ENCODE measurements at places on chromosomes 12 and 14.

- DNase-seq, result no peak
These were observed 798 bp downstream of the CCDC198 start for GRCh38 chr14:57492859-57493258.

- no peak for DNase-seq
These were observed 254.0 kb upstream of the ATP2B1 start for GRCh38 chr12:89962648-89963047.

GRCh38 chr12:64103825-64104740 is 118.0 kb downstream of the KICS2 start:
- no peak for DNase-seq

DNA sequence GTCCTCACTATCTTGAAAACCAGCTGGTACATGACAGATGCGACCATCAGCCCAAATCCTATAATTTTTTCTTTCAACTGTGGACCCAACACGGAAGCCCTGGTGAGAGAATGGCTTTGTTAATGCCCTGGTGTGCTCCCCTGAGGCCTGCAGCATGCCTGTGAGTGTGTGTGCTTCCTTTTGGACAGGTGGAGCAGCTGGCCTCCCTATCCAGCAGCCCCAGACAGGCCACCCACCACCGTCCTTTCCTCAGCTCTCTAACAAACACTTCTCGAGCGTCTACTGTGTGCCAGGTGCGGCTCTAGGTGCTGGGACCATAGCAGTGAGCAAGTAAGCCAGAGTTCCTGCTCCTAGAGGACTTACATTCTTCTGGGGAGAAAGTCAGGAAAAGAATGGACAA is 78.9 kb upstream of the GZMB start:
- DNase-seq, result no peak

GRCh38 chr14:95527387-95528002 is 7.4 kb upstream of the GLRX5 start:
- no peak for DNase-seq

- no peak for DNase-seq
These were observed 145.8 kb downstream of the SLC38A6 start for GRCh38 chr14:61126603-61127498.

DNA sequence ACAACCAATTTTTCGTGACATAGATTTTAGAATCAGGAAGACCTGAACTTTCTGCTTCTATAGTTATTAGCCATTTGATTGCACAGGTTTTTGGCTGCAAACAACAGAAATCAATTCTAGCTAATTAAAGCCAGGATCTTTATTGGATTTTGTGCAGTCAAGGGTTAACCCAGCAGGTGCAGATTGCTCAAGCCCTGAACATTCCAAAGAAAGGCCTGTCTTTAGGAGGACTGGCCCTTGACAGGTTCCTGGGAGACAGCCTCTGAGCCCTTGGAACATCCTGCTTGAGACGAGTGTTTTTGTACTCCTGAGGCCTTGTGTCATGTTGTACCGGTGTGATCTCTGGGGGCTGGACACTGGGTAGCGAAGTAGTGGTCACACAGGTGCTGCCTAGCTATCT is 174.6 kb downstream of the PTCSC3 start:
- DNase-seq, result no peak

GRCh38 chr14:67140556-67140955 is 48.7 kb upstream of the GARIN2 start:
- DNase-seq, result no peak

GRCh38 chr14:87380054-87380453 is 612.9 kb downstream of the GALC start:
- DNase-seq, result no peak

- no peak for DNase-seq
These were observed 8.4 kb upstream of the CALM1 start for GRCh38 chr14:90388437-90388836.

DNA sequence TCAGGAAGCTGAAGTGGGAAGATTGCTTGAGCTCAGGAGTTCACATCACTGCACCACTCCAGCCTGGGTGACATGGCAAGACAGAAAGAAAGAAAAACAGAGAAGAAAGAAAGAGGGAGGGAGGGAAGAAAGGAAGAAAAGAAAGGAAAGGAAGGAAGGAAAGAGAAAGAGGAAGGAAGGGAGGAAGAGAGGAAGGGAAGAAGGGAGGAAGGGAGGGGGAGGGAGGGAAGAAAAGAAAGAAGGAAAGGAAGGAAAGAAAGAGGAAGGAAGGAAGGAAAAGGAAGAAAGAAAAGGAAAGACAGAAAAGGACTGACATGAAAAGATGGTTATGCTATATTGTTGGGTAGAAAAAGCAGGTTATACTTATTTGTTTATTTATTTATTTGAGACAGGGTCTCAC is 3.9 kb downstream of the GLTP start:
- DNase-seq, result no peak

DNA sequence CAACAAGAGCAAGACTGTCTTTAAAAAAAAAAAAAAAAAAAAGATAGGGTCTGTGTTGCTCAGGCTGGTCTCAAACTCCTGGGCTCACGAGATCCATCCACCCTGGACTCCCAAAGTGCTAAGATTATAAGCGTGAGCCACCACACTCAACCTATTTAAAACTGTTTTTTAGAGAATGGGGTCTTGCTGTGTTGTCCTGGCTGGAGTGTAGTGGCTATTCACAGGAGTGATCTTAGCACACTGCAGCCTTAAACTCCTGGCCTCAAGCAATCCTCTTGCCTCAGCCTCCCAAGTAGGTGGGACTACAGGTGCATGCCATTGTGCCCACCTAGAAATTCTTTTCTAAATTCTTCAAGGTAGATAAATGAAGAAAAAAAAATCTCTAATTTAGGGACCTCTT is 7.6 kb downstream of the COQ10A start:
- no peak for DNase-seq

- no peak for DNase-seq
These were observed 171.5 kb downstream of the CHST11 start for GRCh38 chr12:104627990-104628830.

- DNase-seq, result no peak
These were observed 95.1 kb downstream of the NT5DC3 start for GRCh38 chr12:103745962-103746361.

DNA sequence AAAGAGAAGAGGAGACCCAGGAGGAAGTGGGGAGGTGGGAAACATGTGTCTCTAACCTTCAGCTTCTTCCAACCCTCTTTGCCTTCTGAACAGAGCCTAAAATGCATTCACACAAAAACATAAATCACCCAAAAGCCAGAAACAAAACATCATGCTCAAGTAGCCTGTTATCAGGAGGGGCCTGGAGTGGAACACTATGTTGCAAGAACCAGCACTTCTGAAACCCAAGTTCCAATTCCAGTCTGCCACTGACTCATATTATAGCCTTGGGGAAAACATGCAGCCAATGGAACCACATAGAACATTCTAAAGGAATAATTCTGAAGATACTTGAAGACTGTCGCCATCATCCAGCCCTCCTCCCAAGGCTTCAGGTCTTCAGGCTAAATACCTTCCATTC is 169.8 kb upstream of the PLXNC1 start:
- DNase-seq, result no peak

DNA sequence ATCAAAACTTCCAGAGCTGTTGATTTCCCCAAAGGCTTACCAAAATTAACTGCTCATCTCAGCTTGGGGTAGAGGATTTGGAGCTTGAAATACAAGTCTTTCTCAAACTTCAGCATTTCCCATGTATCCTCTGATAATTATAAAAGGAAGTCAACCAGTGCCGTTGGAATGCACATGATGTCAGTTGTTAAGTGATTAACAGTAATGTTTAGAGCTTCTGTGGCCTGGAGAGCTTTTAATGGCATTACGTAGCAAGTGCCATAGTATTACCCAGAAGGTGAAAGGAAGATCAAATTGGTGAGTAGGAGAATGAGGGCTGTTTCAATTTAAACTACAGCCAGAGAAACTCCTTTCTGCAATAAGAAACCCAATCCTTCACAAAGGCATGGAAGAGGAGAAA is 62.5 kb upstream of the PTPRR start:
- DNase-seq, result no peak

- no peak for DNase-seq
These were observed 115.7 kb downstream of the ANO6 start for GRCh38 chr12:45331552-45331951.

DNA sequence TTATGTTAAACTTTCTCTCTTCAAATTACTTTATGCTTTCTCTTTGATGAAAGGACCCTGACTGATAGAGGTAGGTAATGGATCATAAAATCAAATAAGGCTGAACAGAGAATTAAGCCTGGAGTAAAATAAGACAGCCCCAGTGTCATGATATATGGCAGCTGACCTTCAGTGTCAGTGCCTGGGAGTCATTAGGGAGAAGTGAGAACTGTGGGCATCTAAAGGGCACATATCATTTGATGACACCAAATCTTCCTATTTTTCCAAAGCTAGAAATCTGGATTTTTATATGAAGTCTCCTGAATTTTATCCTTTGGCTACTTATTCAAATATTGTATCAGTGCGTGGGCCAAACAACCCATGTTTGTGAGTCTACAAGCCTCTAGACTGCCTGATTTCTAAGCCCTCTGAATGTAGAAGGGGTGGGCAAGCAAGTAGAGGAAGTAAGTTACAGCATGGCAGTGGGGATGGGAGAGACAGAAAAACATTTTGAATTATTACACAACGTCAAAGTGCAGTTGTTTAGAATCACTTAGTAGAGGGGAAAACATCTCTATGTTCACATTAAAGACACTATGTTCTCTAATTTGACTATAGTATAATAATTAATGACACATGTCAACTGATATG is 10.0 kb downstream of the SLC39A9 start:
- DNase-seq, result no peak

- no peak for DNase-seq
These were observed 708.0 kb downstream of the MED13L start for GRCh38 chr12:115569345-115570068.

DNA sequence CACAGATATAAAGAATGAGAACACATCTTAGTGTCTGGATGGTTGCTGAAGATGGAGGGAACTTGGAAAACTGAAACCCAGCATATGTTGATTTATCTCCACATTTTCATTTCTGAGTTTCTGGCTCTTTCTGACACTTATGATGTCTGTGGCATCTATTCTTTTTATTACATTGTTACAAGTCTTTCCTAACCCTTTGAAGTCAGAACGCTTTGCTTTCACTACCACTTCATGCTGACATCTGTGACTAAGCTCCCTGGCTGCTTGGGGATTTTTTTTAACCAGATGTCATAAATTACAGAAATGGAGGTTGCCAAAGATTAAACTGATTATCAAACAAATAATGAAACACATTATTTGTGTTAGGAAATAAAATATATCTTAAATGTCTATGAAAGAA is 188.7 kb downstream of the KITLG start:
- DNase-seq, result no peak

DNA sequence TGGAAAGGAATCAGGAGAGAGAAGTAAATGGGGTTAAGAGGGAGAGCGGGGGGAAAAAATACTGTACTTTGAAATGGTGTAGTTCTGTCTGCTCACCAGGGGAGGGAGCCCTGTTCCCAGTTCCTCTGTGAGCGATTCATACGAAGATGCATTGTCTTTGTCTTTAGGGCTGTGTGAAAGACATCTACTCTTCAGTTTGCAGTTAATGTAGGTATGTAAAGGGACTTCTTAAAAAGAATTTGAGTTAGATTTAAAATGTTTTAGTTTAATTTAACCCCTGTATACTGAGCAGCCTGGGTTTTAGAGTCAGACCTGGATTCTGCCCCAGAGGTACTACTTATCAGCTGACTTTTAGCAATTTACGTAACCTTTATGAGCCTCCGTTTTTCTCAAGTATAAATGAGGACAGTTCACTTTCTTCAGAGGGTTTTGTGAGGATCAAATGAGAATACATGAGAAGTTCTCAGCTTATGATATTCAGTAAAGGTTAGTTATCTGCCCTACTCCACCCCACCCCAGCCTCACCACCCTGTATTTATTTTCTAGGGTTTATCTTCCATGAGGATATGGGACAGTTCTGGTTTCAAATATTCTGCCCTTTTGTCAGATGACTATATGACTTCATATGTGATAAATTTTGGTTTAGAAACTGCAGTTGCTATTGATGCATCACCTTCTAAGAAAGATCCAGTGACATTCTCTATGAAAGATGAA is 82.5 kb upstream of the EVL start:
- no peak for DNase-seq

DNA sequence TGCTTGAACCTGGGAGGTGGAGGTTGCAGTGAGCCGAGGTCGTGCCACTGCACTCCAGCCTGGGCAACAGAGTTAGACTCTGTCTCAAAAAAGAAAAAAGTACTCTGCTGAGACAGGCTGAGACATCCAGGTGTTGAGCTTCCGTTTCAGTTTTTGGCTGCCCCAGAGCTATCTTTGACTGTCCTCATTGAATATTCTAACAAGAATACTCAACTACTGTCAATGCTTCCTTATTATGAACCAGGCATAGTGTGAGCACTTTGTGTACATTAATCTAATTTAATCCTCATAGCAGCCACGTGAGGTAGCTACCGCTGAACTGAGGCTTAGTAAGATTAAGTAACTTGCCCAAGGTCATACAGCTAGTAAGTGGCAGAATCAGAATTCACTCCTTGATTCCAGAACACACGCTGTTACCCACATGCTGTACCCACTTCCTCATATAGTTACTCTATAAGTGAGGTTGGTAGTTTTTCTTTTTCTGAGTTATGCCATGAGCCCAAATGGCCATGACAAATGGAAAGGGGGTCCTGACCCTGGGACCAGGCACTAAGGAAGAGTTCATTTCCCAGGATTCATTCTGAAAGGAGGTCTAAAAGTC is 11.3 kb downstream of the ALDH1L2 start:
- no peak for DNase-seq

GRCh38 chr14:91140672-91141071 is 26.8 kb downstream of the DGLUCY start:
- DNase-seq, result no peak

- no peak for DNase-seq
These were observed 208.8 kb downstream of the EPS8 start for GRCh38 chr12:15580431-15580830.

- no peak for DNase-seq
These were observed 152.5 kb upstream of the BTG1 start for GRCh38 chr12:92297932-92298696.

- DNase-seq, result no peak
These were observed 21.7 kb upstream of the GPATCH2L start for GRCh38 chr14:76129851-76130576.

- no peak for DNase-seq
These were observed 13.7 kb downstream of the TCTN1 start for GRCh38 chr12:110627500-110628195.

GRCh38 chr14:32495435-32495734 is 166.3 kb downstream of the AKAP6 start:
- no peak for DNase-seq

DNA sequence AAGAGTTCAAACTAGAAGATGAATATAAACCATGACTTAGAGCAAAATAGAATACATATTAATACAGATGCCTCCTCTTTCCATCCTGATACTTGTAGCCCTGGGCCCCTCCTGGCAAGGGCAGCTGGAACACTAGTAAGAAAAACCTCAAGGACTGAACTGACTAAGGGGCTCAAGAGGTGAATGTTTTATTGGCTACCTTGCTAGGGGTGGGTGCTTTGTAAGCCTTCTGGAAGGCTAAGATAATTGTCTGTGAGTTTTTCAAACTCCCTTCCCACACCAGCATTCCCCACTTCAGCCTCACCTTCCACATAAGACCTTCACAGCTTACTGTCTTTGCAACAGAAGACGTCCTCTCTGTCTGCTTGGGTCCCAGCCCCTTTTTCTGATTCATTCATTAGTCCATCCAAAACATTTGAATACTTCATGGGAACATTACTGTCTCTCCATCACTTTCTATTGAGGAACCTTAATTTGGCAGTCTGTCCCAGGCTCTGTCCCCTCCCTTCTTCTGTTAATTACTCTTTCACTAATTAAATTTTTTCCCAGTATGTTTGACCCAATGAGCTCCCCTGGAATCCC is 1.1 kb upstream of the MARCHF9 start:
- DNase-seq, result no peak

GRCh38 chr14:56659964-56660551 is 80.5 kb downstream of the TMEM260 start:
- DNase-seq, result peak; percentile 7
